SK-N-SH (cell line): ENCODE measurements at places on chromosomes 6 and 20. TPM values are rescaled to one million over a fixed set of nuclear protein-coding genes. Genes with fewer than 3 reads are reported as not detected.

CAGE1 gene
- polyA plus RNA-seq: 0.05 TPM in 1 of 2 replicates, not detected in the other

FAM209B gene
- polyA plus RNA-seq: not detected in 2 replicates

UBD gene
- not detected in 2 replicates for polyA plus RNA-seq

SLC25A27 gene
- 0.66 and 1.7 TPM in 2 replicates for polyA plus RNA-seq

- no peaks in the 10 kb centered on the region; the same call in 1 of the 2 replicates for H3K27me3 ChIP-seq
- DNase-seq: no peak
- H3K4me1 ChIP-seq: no peaks in the 10 kb centered on the region
- H3K36me3 ChIP-seq: no peaks in the 10 kb centered on the region
- no peak overlapping the region for H3K27ac ChIP-seq
Measured at GRCh38 chr6:106885679-106886078, 88.8 kb downstream of the CD24 start.

- H3K27me3 ChIP-seq: no peaks in the 10 kb centered on the region
- no peak for DNase-seq
- H3K4me3 ChIP-seq: no peak overlapping the region
- no peak overlapping the region for H3K27ac ChIP-seq
- no peaks in the 10 kb centered on the region for H3K36me3 ChIP-seq
- peaks cover 7% of the 10 kb centered on the region; the same call in 1 of the 2 replicates for H3K4me1 ChIP-seq
Measured at GRCh38 chr6:110322874-110323242, 35.3 kb downstream of the METTL24 start.

GRCh38 chr6:99334526-99335127 lies 14.8 kb downstream of the FAXC start:
- H3K27ac ChIP-seq: no peak overlapping the region
- H3K27me3 ChIP-seq: no peaks in the 10 kb centered on the region
- H3K36me3 ChIP-seq: peaks cover 12% of the 10 kb centered on the region

- H3K4me3 ChIP-seq: no peak overlapping the region
- H3K27ac ChIP-seq: no peak overlapping the region
- no peaks in the 10 kb centered on the region for H3K36me3 ChIP-seq
Measured at GRCh38 chr6:140671926-140672325, 1297.5 kb upstream of the CITED2 start.

- no peaks in the 10 kb centered on the region for H3K36me3 ChIP-seq
- H3K27ac ChIP-seq: no peak overlapping the region
- no peak overlapping the region for H3K4me3 ChIP-seq
Measured at GRCh38 chr20:56857950-56858349, 228.8 kb downstream of the TFAP2C start.

DNA sequence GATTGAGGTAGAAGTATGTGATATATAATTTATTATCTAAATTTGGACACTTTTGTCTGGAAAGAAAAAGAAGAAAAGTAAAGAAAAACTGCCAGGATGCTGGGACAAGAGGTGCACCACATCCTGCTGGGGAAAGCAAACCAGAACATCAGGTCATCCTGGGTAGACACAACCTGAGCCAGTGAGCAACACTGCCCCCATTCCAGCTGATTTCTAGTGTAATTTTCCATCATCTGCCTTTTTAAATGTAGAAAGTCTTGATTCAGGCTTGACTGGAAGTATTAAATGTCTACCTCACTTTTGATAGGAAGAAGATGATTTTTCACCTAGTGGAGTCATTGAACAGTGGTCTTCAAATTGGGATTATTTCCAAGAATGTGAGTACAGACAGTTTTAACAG lies 1164.5 kb upstream of the CITED2 start:
- no peak for DNase-seq
- H3K27ac ChIP-seq: peak overlapping the region; percentile 87
- no peak overlapping the region for H3K4me3 ChIP-seq
- H3K4me1 ChIP-seq: no peaks in the 10 kb centered on the region; the same call in none of the 2 replicates

- H3K27me3 ChIP-seq: no peaks in the 10 kb centered on the region
- H3K27ac ChIP-seq: no peak overlapping the region
- no peak overlapping the region for H3K4me3 ChIP-seq
- H3K4me1 ChIP-seq: no peaks in the 10 kb centered on the region
- H3K36me3 ChIP-seq: no peaks in the 10 kb centered on the region
Measured at GRCh38 chr6:90753820-90754643, 167.2 kb upstream of the MAP3K7 start.

DNA sequence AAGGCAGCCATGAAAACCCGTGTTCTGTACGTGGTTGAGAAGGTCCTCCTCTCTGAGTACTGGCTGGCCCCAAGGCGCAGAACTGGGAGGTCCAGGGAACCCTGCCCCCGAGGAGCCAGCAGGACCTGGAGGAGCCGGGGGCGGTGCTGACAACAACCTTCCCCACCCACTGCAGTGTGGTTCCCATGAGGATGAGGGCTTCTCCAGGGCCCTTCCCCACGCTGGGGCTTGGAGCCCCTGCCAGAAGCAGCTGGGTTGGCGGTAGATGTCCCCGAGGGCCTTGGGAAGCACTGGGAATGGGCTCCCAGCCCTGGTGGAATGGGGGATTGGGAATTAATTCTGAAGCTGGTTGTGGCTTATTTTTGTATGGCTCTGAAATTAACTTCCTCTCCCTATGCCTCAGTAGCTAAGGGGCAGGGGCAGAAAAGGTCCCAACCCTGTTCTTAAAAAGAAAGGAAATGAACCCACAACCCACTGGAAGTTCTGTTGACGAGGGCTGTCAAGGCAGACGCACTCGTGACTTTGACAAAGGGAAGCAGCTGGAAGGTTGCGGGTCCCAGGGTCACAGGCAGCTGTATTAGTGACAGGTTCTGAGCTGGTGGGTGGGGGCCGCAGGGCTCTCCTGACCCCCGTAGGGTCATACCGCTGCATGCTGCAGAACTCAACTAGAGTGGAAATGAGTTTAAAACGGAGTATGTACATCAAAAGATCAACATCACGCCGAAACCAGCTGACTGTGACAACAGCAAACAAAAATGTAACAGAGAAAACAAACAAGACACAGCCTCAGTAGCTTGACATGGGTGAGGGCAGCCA lies 13.9 kb upstream of the HELZ2 start:
- no peak overlapping the region for H3K4me3 ChIP-seq
- no peak overlapping the region for H3K27ac ChIP-seq
- no peak for DNase-seq
- H3K36me3 ChIP-seq: peaks cover 16% of the 10 kb centered on the region; the same call in 1 of the 2 replicates

- H3K36me3 ChIP-seq: peaks cover 79% of the 10 kb centered on the region
- no peaks in the 10 kb centered on the region; the same call in 1 of the 2 replicates for H3K4me1 ChIP-seq
- H3K27ac ChIP-seq: peak overlapping the region; percentile 77
- DNase-seq: no peak
- H3K4me3 ChIP-seq: no peak overlapping the region
Measured at GRCh38 chr6:126015863-126016262, 29.5 kb downstream of the TRMT11 start.

GRCh38 chr6:105215506-105215905 lies 35.7 kb upstream of the POPDC3 start:
- peak overlapping the region; percentile 50 for H3K27ac ChIP-seq
- no peaks in the 10 kb centered on the region for H3K27me3 ChIP-seq
- H3K36me3 ChIP-seq: no peaks in the 10 kb centered on the region
- no peak overlapping the region for H3K4me3 ChIP-seq

DNA sequence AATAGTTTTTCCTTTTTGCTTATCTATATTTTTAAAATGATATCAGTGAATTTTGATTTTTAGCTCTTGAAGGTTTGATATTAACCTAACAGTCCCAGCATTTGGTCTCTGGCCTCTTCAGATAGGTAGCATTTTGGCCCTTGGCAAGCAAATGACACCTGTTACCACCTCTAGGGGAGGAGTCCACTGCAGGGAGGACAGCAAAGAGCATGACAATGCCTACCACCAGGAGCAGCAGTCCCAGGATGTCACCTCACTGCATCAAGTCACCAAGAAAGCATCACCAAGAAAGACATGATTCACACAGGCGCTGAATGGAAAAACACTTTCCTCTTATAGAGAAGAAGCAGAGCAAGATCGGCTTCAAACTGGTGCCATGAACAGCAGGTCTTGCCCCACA lies 224.3 kb downstream of the UBE3D start:
- H3K4me3 ChIP-seq: no peak overlapping the region
- H3K36me3 ChIP-seq: no peaks in the 10 kb centered on the region
- no peak for DNase-seq

- H3K27me3 ChIP-seq: no peaks in the 10 kb centered on the region
- no peaks in the 10 kb centered on the region for H3K36me3 ChIP-seq
- peak; percentile 71 for DNase-seq
- H3K27ac ChIP-seq: no peak overlapping the region
- no peak overlapping the region for H3K4me3 ChIP-seq
- H3K4me1 ChIP-seq: no peaks in the 10 kb centered on the region; the same call in 1 of the 2 replicates
Measured at GRCh38 chr20:50366270-50367103, 143.7 kb upstream of the PTPN1 start.

- DNase-seq: no peak
- H3K4me3 ChIP-seq: no peak overlapping the region
- H3K27ac ChIP-seq: no peak overlapping the region
- no peaks in the 10 kb centered on the region for H3K4me1 ChIP-seq
- H3K36me3 ChIP-seq: no peaks in the 10 kb centered on the region
Measured at GRCh38 chr20:815226-815625, 18.3 kb upstream of the FAM110A start.
